ENCODE measurements at places on chromosomes 7 and 10.

- DNase-seq: peak; percentile 49
Observed at GRCh38 chr10:14009371-14010100, 321.2 kb downstream of the FRMD4A start.

DNA sequence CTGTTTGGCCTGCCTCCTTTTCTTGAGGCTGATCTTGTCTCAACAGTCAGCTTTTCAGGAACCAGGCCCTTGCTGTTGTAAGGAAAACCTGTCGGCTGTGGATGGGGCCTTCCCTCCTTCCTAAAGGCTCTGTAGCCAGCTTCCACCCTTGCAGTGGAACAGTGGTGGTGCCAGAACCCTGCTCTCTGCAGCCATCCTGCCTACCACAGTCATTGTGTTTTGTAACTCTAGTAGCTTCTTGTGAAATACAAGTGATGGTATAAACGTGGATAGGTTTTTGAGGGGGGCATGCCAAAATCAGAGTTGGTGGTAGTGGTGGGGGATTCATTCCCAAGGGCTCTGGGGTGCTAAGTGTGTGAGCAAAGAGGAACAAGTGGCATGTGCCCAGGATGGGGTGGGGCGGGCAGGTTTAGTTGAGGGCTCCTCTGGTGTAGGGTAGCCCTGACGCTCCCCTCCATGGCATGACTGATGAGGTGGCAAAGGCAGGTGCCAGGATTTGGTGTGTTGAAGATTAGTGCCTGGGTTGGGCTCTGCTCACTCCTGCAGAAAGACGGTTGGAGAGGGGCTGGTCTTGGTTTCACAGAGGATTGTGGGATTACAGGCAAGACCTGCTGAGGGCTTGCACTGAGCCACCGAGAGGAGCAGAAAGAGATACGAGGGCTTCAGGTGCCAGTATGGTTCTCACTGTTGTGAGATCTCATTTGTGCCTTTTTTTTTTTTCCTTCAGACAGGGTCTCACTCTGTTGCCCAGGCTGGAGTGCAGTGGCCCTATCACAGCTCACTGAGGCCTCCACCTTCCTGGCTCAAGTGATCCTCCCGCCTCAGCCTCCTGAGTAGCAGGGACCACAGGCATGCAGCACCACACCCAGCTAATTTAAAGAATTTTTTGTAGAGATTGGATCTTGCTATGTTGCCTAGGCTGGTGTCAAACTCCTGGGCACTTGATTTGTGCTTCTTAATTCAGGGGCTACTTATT, 7.4 kb downstream of the TSPAN14 start:
- no peak for DNase-seq

DNA sequence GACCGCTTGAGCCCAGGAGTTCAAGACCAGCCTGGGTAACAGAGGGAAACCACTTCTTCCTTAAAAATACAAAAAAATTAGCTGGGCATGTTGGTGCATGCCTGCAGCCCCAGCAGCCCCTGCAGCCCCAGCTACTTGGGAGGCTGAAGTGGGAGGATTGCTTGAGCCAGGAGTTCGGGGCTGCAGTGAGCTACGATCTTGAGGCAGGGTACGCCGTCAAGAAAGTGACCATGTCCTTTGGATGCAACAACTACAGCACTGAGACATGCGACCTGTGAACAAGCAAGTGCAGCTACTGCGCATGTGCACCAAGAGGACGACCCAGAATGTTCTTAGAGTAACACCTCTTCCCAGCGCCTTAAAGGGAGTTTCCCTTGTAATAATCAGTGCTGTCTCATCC, 66.6 kb upstream of the ZNF479 start:
- no peak for DNase-seq

DNA sequence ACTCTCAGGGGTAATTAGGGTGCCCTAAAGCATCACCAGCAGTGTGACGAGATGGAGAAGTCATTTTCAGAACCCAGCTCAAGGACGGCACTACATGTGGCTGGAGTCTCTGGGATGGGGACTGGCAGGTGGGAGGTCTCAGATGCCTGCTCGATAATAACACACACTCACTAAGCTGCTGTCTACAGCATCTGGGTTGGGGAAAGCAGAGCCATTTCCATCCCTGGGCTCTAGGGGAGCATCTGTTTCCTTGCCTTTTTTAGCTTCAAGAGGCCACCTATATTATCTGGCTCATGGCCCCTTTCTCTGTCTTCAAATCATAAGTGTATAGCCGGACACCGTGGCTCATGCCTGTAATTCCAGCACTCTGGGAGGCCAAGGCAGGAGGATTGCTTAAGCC, 79.6 kb downstream of the SH3PXD2A start:
- no peak for DNase-seq

- DNase-seq: no peak
Observed at GRCh38 chr7:43443381-43443780, 139.5 kb upstream of the STK17A start.

GRCh38 chr7:158049271-158049670, 538.4 kb downstream of the PTPRN2 start:
- no peak for DNase-seq

GRCh38 chr7:137753948-137754851, 92.6 kb downstream of the DGKI start:
- DNase-seq: no peak

DNA sequence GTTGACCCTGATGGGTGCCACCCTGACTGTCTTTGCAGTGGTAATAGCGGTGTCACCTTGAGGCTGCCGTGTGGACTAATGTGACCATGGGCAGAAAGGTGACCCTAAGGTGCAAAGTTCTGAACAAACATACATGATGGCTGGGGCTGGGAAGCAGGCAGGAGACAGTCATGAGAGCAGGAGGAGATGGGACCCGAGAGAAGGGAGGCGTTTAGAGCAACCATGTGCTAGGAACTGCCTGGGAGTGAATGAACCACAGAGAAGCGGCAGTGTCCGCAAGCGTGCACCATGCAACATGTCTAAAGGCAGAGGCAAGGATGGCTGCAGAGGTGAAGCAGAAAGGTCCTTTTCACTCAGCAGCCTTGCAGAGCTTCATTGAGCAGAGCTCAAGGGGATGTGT, 113.1 kb upstream of the GDF10 start:
- no peak for DNase-seq

DNA sequence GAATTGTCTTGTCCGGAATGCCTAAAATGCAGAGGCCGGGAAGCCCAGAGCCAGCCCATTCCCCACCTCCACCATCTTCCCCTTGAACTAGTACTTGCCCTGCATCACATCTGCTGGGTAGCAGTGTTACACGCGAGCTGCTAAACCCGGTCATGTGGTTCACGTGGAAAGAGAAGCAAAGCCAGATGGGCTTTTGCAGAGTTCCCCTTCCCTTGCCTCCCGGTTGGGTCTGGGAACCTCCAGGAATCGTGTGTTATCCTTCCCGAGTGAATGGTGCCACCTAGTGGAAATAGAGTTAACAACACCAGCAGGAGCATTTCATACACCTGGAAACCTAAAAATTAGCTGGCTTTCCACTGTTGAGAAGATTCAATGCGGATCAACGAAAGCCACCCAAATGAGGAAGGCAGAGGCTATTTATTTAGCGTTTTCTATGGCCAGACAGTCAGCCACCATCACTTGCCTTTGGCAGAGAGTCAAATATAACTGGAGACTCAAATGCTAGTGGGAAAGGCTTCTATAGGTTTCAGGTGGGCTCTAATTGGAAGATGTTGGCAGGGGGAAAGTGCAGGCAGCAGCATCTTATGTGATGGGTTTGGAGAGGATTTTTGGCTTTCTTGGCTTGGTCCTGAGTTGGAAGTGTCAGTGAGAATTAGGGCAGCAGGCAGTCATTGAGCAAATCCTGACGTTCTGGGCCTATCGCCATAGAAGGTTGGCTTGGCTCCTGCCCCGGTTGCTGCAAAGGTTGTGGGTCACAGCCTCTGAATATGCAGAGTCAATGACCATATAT, 12.9 kb upstream of the DENND2A start:
- DNase-seq: no peak

- no peak for DNase-seq
Observed at GRCh38 chr7:108684629-108685028, 115.0 kb downstream of the DNAJB9 start.

DNA sequence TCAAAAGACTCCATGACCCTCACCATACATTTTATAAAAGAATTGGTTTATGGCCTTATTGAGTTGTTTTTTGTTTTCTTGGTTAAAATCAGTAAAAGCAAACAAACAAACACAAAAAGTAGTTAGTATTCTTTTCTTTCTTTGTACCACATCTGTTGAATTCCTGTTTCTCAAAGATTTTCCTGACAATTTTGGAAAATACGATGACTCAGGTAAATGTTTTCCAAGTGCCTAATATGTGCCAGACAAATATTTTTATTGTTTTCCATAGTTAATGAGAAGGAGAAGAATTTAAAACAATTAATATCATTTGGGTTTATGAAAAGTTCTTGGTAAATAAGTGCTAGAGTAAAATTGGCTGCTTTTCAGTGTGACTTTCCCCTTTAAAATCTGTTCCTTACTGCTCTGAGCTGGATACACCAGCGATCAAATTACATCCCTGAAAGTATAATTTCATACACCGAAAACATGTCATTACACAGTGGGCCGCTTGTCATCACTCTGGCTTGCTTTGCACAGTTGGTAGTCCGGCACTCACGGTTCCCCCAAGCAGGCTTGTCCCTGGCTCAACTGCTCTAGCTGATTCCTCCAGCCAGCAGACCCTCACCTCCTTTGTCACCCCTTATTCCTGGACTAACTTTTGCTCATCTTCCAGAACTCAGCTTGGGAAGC, 80.5 kb downstream of the TBXAS1 start:
- no peak for DNase-seq

DNA sequence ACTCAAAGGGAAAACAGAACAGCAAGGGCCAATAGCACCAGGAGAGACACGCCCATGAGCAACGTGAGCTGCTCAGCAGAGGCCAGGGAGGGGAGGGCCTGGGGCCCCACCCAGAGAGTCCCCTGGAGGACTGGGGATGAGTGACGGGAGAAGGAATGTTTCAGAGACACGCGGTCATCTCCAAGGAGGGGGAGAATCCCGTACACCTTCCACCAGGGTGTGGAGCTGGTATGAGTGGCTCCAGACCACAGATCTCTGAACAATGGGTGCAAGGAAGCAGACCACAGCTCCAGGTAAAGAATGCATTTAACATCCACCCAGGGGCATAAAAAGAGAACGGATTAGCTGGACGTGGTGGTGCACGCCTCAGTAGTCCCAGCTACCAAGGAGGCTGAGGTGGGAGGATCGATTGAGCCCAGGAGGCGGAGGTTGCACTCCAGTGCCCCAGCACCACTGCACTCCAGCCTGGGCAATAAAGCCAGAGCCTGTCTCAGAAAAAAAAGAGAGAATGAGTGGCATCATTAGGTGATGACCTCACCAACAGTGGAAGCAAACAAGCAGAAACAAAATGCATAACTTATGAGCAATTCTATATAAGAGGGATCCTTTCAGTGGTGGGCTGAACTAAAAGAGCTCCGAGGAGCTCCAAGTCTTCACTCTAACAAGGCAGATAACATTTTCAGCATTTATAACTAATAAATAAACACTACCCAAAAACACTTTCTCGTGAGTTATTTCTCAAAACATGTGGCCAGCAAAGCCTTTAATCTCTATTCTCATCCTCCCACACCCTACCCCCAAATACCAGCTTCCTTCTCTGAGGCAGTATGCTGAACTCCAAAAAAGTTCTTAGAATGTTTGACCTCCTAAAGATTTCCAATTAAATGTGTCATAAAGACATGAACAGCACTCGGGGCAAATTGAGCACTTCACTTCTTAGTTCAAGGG, 12.5 kb downstream of the PSAP start:
- no peak for DNase-seq

DNA sequence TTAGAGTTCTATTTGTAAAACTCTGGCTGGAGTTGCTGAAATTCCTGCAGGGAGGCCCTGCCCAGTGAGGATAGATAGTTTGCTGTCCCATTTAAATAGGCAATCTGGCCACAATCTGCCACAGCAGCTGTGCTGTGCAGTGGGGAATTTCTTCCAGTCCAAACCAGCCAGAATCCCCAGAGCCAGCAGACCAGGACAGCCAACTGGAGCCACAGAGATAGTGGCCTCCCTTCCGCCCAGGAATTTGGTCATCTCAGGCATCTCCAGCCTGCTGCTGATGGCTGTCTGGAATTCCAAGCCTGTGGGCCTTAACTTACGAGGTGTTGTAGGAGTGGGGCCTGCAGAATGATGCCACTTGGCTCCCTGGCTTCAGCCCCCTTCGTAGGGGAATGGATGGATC, 643.4 kb downstream of the DNAJB9 start:
- DNase-seq: no peak

DNA sequence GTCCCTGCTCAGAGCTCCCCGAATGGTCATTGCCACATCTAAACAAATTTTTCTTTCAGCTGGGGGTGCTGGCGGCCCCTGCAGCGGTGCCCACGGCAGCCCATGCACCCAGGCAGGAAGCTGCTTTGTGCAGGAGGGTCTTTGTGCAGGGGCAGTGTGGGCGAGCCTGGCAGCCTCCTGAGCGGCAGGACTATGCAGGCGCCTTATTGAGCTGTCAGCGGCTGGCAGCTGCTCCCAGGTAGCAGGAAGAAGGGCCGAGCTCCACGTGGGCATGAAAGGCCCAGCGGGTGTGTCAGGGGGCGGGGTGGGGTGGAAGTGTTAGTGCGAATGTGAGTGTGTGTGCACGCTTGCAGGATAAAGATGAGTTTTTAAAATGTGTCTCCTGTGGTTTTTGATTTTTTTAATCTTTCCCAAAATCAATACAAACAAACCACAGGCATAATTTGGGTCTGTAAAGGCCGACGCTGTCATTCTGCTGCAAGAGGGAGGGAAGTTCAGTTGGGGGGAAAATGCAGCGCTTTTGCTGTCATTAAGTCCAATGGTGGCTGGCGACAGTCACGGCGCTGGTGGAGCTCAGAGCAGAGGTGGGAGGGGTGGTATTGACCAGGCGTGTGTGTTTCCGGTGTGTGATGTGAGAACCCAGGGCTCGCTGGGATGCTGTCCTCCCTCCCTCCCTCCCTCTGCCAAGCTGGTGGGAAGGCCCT, 83.9 kb downstream of the LHPP start:
- no peak for DNase-seq

- no peak for DNase-seq
Observed at GRCh38 chr10:126738001-126738400, 67.5 kb upstream of the C10orf90 start.

- no peak for DNase-seq
Observed at GRCh38 chr10:52740913-52741675, 31.5 kb downstream of the MBL2 start.

DNA sequence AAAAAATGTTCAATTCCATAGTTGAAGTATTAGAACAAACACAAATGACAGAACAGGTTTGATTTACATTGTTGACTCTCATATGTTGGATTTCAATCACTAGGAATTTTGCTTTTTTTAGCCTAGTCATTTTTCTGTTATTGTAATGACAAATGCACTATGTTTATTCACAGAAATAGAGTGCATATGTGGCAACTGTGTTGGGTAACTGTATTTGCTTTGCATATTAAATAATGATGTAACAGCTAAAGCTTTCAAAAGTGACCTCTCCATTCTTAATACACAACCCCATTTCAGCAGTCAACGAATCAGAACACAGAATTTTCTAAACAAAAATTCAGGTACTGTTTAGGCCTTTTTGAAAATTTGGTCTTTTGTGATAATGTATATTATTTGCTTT, 54.0 kb upstream of the SLC26A5 start:
- DNase-seq: no peak

DNA sequence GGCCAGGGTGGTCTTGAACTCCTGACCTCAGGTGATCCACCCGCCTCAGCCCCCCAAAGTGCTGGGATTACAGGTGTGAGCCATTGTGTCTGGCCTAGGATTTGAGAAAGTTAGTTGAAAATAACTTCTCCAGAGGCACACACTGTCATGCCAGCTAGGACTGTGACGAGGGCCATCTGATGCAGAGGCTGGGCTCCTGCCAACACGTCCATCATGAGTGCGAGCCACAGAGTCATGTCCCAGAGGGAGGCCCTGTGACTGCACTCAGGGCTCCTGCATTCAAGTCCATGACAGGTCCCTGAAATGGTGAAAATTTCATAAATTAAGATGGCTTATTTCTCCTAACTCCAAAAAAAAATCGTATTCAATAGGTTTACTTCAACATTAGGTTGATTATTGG, 17.1 kb downstream of the C10orf120 start:
- no peak for DNase-seq
